ENCODE measurements at places on chromosomes 4 and X.

DNA sequence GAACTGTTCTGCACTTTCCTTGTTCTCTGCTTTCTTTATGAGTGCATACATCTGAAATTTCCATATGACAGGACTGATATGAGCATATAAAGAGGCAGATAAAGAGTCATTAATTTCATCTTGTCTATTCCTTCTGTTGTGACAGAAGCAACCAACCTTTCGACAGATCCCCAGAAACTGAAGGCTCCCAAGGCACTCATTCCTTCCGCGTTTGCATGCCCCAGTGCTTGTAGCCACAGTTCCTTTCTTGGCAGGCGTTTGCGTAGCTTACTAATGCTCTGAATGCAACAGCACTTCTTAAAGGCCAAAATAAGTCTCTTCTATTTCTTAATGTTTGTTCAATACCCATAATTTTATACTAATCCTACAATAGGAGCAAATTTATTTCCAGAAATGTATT lies 94.0 kb upstream of the TBL1X start:
- DNase-seq: no peak

GRCh38 chrX:17120816-17121215 lies 174.4 kb downstream of the REPS2 start:
- no peak for DNase-seq

DNA sequence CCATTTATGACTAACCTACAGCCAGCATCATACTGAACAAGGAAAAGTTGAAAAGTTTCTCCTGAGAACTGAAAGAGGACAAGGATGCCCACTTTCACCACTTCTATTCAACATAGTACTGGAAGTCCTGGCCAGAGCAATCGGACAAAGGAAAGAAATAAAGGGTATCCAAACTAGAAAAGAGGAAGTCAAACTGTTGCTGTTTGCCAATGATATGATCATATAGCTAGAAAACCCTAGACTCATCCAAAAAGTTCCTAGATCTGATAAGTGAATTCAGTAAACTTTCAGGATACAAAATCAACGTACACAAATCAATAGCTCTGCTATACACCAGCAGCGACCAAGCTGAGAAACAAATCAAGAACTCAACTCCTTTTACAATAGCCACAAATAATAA lies 64.5 kb downstream of the CENPC start:
- DNase-seq: no peak

GRCh38 chr4:17511509-17511949 lies 361 bp downstream of the QDPR start:
- peak; percentile 17 for DNase-seq

GRCh38 chrX:12648995-12649394 lies 142.2 kb upstream of the PRPS2 start:
- no peak for DNase-seq

DNA sequence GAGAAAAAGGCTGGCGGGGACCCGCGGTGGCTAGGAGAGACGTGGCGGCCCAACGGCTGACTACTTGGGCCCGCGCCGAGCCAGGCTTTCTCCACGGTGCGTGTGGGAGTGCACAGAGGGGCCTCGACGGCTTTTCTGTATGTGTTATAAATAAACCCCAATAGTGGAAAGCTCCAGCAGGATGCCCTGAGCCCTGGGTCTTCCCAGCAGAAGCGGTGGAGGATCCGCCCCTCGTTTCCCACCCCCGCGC lies 268 bp upstream of the PRRG1 start:
- DNase-seq: no peak

- DNase-seq: no peak
Measured at GRCh38 chrX:153832728-153833127, 2.4 kb upstream of the PDZD4 start.

GRCh38 chr4:68257719-68258118 lies 12.2 kb upstream of the TMPRSS11B start:
- DNase-seq: no peak

GRCh38 chrX:20477836-20478524 lies 211.3 kb upstream of the RPS6KA3 start:
- no peak for DNase-seq

GRCh38 chr4:176800891-176801534 lies 8.3 kb upstream of the VEGFC start:
- no peak for DNase-seq

DNA sequence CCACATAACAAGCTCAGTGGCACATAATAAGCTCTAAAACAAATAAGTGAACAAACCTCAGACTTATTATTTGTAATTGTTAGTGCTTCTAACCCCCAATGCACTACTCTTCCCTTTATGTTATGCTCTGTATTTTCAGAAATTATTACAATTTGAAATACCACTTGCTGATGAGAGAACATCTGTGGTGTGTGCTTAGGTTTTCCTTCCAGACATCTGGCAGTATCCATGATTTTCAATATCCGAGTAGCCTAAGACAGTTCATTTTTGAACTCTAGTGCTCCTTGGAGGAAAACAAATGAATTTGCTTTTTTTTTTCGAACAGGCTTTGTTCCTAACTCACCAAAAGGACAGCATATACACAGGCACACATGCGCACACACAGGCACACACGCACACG lies 278.7 kb upstream of the CLNK start:
- DNase-seq: no peak

GRCh38 chr4:35933901-35934300 lies 310.4 kb downstream of the ARAP2 start:
- DNase-seq: no peak

GRCh38 chrX:127578395-127578794 lies 473.8 kb downstream of the ACTRT1 start:
- no peak for DNase-seq

GRCh38 chr4:866761-867390 lies 40.9 kb upstream of the CPLX1 start:
- DNase-seq: no peak

GRCh38 chrX:21132686-21133393 lies 241.4 kb upstream of the CNKSR2 start:
- no peak for DNase-seq

DNA sequence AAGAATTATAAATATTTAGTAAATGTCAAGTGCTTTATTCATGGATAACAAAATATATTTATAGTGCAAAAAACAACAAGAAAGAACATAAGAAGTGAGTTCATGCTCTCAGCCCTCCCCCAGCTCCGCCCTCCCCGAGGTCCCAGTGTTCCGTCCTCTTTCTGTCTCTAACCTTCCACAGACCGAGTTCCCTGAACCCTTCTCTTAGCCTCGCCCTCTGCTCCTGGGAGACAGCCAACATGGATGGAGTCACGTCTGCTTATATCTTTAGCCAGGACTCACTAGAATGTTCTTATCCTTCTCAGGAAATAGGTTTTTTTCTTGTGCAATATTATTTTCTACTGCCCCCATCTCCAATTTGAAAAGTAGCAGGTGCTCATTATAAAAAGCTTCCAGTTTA lies 40.1 kb upstream of the HELT start:
- no peak for DNase-seq

DNA sequence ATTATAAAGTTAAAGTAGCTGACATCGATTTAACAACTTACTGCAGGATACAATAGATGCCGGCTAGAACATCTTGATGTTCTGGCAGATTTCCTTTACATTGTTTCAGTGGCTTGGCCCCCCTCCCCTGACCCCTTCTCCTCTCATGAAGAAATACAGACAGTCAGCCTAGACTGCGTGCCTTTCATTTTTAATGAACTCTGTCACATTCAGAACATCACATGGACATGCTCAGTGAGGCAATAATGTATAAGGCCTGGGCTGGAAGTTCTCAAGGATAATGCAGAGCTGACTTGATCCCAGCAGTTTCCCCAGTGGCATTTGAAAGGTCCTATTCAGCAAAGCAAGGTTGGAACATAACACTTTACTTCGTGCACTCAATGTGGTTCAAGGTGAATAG lies 239.2 kb downstream of the ANK2 start:
- no peak for DNase-seq

DNA sequence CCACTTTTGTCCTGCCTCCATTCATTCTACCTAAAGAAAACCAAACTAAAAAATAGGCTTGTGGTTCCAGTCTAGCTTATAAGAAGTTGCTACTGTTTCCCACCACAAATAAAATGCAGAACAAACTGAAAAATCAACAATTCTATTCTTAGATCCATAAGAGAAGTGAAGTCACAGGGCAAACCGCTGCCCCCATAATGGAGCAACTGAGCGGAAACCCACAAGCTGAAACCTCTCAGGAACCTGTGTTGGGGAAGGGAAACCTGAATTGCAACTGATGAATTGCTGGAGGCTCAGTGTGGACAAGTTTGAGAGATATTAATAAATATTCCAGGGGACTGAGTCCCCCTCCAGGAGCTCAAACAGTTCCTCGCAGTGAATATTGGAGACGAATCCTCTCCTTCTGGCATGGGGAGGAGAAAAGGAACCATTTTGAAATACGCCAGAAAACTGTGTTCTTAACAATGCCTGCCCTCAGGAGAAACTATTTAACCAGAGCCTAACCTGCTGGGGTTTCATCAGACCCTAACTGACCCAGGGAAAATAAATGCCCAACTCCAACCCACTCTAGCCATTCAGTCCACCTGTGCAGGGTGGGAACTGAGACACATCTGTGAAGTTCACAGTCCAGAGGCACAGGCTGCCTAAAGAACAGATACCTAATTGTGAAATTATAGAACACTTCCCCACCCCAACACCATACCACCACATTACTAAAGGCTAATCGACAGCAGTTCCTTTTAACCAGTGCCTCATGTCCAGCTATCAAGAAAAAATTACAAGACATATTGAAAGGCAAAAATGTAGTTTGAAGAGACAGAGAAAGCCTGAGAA lies 22.8 kb upstream of the SH3RF1 start:
- DNase-seq: no peak

GRCh38 chr4:187576751-187577150 lies 418.8 kb upstream of the ZFP42 start:
- DNase-seq: no peak

DNA sequence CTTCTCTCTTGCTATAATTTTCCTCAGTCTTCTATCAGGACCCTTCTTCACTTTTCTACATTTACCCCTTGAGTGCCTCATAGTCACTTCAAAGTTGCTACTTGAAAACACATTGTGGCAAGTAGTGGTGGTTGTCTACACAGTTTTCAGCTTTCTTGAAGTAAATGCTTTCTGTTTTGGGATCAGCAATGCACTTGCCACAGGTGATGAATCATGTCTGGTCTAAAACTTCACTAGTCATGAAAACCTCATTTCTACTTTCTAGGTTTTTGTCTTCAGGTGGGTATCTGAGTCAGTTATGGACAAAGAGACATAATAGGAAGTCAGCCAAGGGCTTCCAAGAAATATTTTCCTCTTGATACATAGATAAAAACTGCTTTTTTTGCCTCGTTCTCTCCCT lies 359.2 kb downstream of the CCSER1 start:
- DNase-seq: no peak

- no peak for DNase-seq
Measured at GRCh38 chr4:184169225-184169867, 48.3 kb downstream of the ENPP6 start.

DNA sequence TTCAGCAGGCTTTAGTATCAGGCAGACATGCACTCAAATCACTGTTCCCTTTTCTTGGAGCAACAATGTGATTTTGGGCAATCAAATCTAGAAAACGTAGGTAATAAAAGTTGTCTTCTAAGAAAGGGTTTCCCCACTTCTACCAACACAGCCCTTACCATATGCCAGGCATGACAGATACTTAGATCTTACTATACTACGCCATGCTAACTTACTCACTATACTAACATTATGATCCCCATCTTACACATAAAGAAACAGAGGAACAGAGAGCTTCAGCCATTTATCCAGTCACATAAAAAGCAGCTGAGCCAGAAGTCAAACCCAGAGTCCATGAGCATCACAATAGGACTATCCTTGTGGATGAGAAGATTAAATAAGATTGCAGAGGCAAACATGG lies 9.2 kb downstream of the TXK start:
- DNase-seq: no peak

DNA sequence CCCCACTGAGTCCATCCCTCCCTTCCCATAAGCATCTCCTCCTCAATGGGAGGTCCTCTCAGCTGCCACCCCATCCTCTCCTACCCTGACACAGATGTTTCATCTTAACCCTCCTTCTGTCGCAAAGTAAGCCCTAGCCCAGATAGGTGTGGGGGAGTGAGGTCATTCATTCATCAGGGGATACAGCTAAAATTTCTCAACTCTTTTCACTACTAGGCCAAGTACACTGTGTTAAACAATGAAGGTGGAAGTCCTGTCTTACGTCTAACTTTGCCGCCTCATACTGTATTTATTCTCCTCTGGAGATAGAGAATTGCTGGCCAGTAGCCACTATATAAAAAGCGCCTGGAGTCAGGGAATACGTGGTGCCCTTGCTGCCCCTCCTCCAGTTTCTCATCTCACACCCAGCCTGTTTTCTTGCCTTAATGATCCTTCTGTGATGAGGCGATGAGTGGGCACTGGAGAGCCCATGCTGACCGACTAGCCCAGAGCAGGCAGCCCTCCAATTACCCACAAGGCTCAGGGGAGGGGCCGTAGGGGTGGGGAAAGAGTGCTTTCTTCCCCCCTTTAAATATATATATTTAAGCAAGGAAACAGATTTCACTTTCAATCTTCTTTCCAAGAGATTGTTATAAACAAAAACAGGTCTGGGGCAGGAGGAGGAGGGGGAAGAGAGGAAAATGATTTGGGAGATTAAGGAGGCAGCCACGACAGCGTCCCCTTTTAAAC lies 149.5 kb downstream of the PJA1 start:
- DNase-seq: no peak

- DNase-seq: no peak
Measured at GRCh38 chr4:138659037-138659811, 356.4 kb upstream of the NOCT start.

DNA sequence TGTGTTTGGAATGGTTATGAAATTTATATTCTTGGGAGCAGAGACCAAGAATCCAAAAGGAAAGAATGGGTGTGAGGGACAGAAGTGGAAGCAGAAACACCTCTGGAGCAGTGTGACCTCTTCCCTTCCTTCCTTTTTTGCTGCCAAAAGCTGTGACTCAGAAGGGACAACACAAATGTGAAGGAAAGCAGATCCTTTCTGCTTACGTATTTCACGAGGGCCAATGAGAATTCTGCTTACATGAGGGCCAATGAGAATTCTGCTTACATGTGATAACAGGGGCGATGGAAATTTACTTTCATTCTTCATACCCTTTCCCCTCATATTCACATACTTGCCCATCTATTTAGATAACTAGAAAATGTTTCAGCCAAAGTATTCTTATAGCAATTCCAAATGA lies 404.6 kb downstream of the PRDM5 start:
- no peak for DNase-seq

GRCh38 chr4:82561786-82562563 lies at the start of gene TMEM150C:
TSS of gene TMEM150C (minus strand) at chr4:82561988. CDS start at chr4:82504657, 57,331 bp downstream.
- no peak for DNase-seq

DNA sequence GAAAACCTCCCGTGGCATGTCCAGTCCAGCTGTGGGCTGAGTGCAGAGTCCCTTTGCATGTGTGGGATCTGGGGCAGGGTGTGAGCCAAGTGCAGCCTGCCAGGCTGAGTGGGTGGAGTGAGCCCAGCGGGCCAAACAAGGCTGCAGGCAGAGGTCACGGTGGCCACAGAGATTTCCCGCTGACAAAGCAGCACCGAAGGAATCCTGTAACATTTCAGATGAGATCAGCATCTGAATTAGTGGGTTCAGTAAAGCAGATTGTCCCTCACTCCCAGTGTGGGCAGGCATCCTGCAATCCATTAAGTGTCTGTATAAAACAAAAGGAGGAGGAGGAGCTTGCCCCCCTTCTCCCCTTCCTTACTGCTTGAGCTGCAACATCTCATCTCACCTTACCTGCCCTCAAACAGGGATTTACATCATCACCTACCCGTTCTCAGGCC lies 324.4 kb downstream of the FAT4 start:
- no peak for DNase-seq

GRCh38 chr4:100797791-100798190 lies 280.0 kb upstream of the EMCN start:
- DNase-seq: no peak

Measured in activated T-helper 1 cell treated with Interleukin-2 at 50 U/mL for 16 hours (primary cell).